WTC11 (cell line): ENCODE measurements at places on chromosomes 7 and 10.
A peak's percentile ranks its signal among the peaks of the same experiment; 100 is the strongest.

- DNase-seq: no peak
Measured at GRCh38 chr10:76091926-76092325, 660.5 kb downstream of the LRMDA start.

DNA sequence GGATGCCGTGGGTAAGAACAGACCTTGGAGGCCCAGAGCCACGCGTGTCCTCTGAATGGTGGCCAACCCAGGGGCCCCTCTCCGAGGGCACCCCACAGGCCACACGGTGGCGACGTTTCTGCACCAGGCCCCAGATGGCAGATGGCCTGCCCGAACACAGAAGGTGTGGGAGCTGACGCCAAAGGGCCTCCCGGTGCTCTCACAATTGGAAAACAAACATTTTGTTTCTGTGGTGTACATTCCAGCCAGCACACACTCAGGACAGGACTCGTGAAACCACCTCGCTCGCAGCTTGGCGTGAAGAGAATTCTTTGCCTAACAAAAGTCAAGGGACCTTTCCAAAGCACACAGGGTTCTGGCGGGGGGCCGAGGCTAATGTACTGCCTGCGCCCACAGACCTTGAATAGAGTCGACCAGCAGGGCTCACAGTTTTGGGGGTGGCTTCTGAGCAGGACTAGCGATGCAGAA, 112.1 kb downstream of the FAM53B start:
- peak; percentile 48 for DNase-seq

DNA sequence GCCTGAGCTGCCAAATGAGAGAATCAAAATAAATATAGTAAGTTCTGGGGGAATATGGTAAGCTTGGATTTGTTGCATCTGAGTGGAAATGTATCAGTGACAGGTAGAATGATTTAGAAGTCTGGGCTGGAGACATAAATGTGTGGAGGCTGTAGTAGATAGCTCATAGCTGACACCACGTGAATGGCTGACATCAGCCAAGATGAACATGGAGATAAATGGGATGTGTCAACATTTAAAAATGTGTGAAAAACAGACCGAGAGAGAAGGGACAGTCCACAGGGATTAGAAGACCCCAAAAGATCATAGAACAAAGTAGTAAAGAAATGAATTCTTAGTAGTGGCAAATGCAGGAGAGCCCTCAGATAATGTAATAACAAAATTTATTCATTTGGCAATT, 40.9 kb downstream of the NAMPT start:
- no peak for DNase-seq

- no peak for DNase-seq
Measured at GRCh38 chr7:4787541-4787940, 12.1 kb downstream of the AP5Z1 start.

- no peak for DNase-seq
Measured at GRCh38 chr7:2710286-2710655, 22.3 kb downstream of the AMZ1 start.
